ENCODE measurements at places on chromosomes 12 and 14.

- no peak for DNase-seq
Measured at GRCh38 chr12:121003650-121004049, 12.6 kb downstream of the C12orf43 start.

GRCh38 chr12:105961821-105962671 lies 176.7 kb downstream of the NUAK1 start:
- no peak for DNase-seq

GRCh38 chr12:93884794-93885460 lies 207.8 kb downstream of the CRADD start:
- no peak for DNase-seq

DNA sequence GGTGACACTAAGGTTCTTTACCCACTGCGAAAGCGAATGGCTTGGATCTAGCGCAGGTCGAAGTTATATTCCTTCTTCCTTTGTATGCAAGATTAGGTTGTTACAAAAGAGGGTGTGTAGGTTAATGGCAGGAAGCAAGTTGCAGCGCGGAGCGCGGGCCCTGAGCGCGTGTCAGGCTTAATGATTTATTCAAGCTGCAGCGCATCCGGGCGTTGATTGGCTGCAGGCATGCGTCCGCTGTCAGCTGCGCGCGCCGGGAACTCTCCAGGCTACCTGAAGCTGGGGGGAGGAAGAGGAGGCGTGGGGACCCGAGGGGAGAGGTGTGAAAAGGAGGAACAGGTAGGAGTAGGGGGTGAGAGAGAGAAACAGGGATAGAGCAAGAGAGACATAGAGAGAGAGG lies 7.4 kb downstream of the ASCL1 start:
- DNase-seq, result no peak

GRCh38 chr12:57875753-57876547 lies 29.4 kb upstream of the CTDSP2 start:
- DNase-seq, result no peak

DNA sequence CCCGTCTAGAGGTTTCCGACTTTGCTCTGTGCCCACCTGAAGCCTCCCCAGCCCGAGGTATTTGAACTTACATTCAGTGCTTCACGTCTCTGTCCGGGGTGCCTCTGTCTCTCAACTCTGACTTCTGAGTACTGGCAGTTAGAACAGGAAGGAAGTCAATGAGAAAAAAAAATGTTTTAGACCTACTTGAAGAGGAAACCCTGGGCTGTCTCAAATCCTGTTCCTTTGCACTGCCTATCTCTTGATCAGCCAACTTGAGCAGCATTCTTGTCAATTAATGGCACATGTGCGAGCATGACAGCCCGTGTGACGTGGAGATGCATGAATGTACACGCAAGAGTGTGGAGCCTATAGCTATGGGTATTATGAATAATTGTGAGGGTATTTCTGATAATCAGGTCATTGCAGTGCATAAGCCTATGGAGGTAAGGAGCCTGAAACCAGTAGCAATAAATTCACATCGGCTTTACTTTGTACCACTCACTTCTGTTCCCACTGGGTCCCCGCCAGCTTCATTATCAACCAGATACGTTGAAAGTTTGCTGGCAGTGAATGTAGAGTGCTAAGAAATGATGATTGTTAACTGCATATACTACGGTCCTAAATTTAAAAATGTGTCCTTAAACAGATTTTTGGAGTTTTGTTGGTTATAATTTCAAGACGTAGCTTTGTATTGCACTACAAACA lies at the start of gene ARHGDIB:
Gene ARHGDIB (minus strand): TSS at position 136 of the 687 bp plus-strand sequence. CDS start 10,889 bp downstream, outside the sequence.
- DNase-seq, result peak; percentile 73

DNA sequence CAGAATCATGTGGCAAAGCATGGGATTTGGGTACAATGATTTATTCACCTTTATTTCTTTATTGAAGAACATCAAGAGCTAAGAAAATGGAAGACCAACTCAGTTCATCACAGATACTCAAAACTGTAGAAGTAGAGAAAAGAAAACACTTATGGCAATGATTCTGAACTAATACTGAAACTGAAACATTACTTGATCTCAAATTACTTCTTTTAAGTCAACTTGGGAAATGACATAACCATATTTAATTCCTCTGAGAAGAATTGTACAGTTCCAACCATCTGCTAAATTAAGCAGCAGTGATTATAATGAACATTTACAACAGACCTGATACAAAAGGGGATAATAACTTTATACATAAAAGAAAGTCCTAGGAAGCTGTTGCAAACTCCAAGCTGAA lies 466.5 kb downstream of the TMTC2 start:
- no peak for DNase-seq

DNA sequence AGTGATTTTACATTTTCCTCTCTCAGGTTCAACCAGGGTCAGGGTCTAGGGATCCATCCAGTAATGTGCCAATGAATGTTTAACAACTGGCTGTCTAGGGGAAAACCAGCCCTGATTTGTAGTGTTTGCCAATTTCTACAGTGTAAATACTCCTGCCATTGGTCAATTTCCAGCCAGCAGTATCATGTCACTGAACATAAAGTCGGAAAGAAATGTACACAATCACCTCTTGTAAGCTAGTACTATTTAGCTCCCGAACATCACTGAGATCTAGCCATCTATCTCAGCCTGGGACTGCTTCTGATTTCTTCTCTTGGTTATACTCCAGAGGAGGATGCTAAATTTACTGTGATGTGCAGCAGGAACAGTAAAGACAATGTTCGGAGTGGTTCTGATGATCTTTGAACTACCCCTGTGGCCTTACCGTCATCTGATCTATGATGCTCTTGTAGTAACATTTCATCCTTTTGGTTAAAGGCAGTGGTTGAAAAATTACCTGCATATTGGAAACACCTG lies 36.7 kb upstream of the EGLN3 start:
- DNase-seq, result no peak

Data from Right ventricle myocardium inferior (tissue), 1 donor.